ENCODE measurements at places on chromosomes 5 and 9.

DNA sequence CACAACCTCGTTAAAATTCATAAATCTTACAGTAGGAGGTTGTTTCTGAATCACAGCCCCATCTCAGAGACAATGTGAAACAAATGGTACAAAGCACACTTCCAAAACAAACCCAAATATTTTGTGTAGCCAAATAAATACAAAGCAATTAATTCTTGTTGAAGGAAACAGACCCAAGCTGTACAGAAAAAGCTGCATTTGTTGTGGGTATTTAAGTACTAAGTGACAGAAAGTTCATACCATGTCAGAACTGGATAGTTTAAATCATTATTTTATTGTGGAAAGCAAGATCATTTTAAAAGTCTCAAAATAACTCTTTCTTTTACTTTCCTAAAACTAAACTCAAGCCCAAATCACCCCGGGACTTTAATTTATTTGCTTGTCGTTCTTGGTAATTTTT is 570.7 kb downstream of the ELAVL2 start:
- DNase-seq, result no peak

- DNase-seq, result no peak
Measured at GRCh38 chr9:108698231-108698630, 157.6 kb downstream of the ACTL7B start.

- DNase-seq, result no peak
Measured at GRCh38 chr5:120062515-120062917, 401.6 kb upstream of the PRR16 start.

GRCh38 chr9:37921168-37921510 is 17.2 kb upstream of the SLC25A51 start:
- DNase-seq, result no peak

DNA sequence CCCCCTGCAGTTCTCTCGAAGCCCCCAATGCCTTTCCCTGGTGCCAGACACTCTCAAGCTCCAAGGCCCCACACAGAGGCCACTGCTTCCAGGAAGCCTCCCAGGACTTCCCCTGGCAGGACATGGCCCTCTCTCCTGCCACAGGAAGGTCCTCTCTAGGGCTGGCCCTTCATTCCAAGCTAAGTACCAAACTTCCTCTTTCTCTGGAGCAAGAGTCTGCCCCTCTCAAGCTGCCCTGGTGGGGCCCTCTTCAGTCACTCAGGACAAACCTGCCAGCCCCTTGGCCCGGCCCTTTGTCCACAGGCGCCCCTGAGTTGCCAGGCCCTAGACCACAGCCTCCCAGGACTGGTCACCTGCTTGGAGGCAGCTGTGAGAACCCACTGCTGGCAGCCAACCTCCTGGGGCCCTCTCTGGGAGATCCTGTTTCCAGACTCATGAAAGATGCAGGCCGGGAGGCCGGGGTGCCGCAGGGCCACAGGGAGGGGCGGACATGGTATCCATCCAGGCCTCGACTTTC is 6.6 kb downstream of the NINJ1 start:
- DNase-seq, result no peak
